ENCODE measurements at places on chromosomes 6 and 20.

GRCh38 chr20:732727-733126 lies 35.6 kb downstream of the SLC52A3 start:
- DNase-seq: no peak

DNA sequence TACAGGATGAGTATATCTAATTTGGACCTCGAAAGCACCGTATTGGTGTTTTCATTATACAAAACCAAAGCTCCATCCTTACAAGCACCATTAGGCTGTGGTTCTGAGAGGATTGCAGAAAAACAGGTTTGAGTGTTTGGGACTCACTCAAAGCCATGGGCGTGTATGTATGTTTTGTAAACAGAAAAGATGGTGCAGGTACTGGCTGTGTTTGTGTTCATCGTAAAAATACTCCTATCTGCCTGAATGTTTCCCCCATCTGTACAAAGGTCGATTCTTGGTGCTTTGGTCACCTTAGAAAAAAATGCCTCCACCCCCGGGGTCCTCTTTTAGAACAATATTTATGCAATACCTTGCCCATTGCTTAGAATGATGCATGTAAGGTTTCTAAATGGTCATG lies 286.6 kb downstream of the TSHZ2 start:
- no peak for DNase-seq

GRCh38 chr20:48189181-48189580 lies 403.9 kb upstream of the SULF2 start:
- DNase-seq: no peak

DNA sequence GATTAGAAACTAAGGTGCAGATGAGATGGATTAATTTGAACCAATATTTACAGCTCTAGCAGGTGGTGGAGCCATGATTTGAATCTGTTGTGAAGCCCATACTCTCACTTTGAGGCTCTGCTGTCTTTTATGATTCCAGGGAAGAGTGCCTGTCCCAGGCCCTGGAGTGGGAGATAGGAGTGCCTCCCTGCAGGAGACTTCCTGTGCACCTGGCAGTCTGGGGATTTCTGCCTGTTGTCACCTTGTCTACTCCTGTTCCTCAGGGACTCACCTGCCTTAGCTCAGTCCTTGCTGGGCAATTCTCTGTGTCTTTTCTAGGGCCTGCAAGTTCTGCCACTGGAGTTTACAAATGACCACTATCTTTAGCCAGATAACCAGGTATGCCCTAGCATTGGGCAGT lies 46.3 kb downstream of the SCAND1 start:
- no peak for DNase-seq

- DNase-seq: no peak
Observed at GRCh38 chr6:97009781-97010492, 85.4 kb downstream of the KLHL32 start.

DNA sequence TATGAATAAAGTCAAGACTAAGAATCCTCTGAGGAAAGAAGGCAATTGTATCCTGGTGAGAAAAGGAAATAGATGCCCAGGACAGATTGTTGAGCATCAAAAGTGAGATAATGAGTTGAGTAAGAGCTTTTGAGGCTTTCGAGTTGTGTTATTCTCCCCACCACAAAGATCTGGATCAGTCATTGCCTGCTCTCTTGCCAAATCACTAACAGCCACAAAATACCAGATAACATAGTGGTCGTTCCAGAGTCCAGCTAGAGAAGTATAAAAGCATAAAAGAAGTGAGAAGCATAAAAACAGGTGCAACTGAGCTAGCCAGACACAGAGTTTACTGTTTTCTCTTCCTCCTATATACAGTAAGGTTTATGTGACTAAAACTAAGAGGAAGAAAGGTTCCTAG lies 4.9 kb downstream of the SPINT4 start:
- no peak for DNase-seq

GRCh38 chr20:17287503-17287902 lies 60.7 kb downstream of the PCSK2 start:
- DNase-seq: no peak

GRCh38 chr6:7649037-7649810 lies 59.2 kb downstream of the SNRNP48 start:
- no peak for DNase-seq

DNA sequence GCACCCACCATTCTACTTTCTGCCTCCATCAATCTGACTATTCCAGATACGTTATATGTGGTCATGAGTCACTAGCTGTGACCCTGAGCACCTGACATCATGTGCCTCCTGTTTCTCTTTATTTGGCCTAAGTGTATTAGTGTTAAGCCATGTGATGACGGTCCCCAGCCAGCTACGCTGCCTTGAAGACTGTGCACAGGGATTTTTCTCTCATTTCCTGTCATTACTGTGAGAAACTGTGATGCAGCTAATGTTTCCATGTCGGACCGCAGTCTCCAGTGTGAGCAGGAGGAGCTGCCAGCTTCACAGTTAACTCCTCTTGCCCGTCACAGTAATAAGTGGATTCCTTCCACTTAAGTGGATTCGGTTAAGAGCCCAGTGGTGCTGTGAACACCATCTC lies 9.9 kb upstream of the SPATS1 start:
- no peak for DNase-seq

DNA sequence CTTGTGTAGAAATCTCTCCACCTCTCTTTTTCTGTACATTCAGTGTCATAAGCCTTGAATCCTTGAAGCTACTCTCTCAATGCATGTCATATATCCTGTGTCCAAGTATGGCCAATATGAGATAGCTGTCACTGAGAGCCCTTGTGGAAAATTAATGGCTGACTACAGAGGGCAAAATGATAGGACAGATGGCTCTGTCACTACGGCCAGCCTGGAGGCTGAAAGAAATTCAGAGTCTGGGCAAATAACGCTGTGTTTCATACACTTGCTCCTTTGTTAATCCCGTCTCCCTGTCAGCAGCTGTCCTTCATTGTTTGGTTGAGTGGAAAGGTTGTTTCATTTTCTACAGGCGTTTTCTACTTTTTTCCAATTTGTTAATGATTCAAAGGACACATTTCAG lies 70.4 kb upstream of the VGLL2 start:
- no peak for DNase-seq

DNA sequence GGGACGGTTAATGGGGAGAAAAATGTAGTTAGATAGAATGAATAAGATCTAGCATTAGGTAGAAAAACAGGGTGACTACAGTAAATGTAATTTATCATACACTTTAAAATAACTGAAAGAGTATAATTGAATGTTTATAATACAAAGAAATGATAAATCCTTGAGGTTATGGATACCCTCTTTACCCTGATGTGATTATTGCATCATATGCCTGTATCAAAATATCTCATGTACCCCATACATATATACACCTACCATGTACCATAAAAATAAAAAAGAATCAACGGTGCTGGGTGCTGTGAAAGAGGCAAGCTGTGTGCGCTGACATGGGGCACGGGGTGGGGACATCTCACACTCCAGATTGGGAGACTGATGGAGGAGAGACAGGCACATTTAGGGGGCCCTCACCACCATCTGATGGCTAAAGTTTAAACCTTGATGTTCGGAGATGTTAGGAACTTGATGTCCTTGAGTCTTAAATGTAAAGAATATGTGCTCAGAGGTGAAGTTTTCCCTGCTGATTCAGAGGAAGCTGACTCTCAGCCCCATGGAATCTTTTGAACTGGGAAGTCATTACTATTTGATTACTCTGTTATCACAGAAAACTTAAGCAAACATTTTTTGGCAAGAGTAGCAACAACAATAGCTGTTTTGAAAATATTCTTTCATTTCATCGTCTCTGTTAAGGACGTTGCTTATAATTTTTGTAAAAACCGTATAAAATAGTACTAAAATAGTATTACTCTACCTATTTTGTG lies 26.4 kb upstream of the RFPL4B start:
- DNase-seq: no peak

- no peak for DNase-seq
Observed at GRCh38 chr6:124073021-124073420, 269.4 kb downstream of the NKAIN2 start.

DNA sequence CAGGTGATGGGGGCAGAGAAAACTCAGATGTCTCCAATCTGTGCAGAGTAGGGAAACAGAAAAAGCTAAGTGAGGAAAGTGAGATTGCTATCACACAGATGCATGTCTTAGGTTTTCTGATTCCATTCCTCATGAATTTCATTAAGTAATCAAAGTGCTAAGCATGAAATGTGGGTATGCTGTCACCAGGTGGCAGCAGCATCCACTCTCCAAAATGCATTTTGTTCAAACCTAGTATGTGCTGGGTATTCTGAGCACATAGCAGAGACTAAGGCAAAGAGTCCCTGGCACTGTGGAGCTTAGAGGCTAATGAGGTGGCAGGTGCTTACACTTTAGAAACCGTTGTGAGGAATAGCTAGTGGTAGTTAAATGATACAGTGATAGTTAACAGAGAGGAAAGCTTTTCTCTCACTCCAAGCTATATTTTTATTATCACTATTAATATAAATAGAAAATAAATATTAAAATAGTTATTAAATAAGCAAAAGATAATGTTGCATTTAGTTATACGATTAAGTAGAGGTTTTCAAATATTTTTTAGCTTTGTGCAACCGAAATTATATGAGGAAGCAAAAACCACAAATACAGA lies 179.5 kb downstream of the CDH26 start:
- no peak for DNase-seq

- DNase-seq: no peak
Observed at GRCh38 chr6:169208011-169208410, 45.6 kb downstream of the THBS2 start.

- no peak for DNase-seq
Observed at GRCh38 chr6:25125736-25126135, 153.4 kb upstream of the CARMIL1 start.

- DNase-seq: no peak
Observed at GRCh38 chr6:119148098-119148824, 69.8 kb upstream of the FAM184A start.

DNA sequence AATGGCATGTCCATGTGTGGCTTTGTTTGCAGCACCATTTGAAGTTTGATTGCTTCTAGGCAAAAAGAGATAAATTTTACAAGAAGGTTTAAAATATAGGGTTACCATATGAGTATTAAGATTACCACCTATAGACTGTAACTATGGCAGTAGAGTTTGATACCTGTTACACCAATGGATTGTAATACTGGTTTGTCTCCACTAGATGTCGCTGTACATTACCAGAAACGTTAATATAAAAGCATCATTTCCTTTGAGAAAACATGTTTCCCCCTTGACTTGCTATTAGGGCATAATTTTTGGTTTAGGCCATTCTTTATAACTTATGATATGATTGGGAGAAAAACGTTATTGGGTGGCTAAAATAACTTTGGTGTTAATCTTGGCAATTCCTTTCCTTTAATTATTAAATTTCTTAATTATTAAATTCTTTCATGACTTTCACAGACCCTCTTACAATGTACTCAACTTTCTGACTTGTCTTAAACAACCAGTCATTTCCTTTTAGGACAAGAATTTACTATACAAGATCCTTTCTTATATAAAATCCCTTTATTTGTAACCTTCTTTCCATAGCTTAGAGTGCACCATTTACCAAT lies 42.8 kb downstream of the HLA-DPB1 start:
- DNase-seq: no peak

DNA sequence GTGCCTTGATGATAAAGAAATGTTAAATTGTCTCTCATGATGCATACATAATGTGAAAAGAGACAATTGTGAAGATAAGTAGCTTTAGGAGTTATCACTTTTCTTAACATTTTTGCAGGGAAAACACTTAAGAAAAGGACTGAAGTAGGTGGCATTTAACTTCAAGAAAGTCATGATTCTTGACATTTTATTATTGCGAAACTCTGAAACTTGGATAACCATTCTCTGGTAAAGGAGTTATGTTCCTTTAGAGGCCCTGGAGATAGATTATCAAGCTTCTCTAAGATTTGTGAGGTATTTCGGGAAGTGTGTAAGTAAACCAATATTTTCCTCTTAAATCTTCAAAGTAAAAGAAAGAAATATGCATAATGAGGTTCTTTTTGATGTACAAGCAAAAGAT lies 38.5 kb downstream of the HTR1B start:
- no peak for DNase-seq

GRCh38 chr6:37173493-37174195 lies 3.7 kb downstream of the PIM1 start:
- DNase-seq: no peak

DNA sequence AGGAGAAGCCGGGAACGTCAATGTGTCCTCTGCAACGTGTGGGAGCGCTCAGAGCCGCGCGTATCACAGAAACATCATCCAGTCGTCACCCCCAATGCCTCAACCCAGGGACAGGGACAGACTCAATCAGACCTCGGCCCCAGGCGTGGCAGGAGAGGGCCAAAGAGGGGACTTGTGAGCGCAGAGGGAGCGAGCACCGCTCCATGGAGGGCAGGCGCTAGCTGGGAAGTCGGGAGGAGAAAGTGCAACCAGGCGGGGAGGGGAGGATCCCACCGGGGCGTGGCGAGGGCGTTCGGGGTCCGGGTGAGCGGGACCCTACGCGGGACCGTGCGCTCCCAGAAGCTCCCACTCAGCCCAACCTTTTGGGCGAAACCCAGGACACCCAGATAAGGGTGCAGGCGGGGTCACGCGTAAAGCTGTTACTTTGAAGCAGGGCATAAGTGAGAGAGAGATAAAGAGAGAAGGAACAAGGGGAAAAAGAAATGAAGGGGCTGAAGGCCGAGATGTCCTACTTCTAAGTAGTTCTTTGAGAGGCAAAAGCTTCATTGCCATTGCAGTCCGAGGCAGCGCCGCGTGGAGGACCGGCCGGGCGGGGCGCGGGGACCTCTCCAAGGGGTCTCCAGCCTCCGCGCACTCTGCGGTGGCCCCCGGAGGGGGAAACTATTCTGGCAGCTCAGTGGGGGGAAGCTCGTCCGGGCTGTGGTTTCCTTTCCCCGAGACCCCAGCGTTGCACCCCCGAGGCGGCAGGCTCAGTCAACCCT lies 862 bp upstream of the SOBP start:
- DNase-seq: no peak

DNA sequence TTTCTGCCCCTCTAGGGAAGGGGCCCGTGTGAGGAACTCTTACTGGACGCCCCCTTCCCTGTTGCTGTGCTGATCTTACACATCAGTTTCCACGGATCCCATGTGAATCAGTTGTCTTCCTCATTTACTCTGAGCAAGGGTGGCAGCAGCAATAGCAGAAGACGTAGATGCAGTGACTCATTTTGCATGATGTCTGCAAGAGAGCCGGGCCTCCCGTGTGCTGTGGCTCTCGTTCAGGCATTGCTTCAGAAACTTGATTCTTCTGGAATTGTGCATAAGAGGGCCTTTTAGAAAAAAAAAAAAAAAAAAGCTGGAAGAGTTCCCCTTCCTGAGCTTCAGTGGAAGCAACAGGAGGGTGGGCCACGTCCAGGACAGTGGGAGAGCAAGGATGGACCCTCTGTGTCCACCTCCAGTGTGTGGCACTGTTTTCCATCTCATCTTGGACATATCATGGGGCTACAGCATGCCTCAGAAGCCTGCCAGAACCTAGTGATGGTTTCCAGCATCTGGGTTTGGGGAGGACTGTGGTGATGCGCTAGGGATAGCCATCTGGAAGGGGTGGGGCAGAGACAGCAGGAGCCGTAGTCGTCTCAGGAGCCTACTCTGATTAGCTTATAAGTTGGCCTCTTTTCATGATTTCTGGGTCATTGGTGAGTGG lies 62.1 kb downstream of the FOXO3 start:
- peak; percentile 53 for DNase-seq

- DNase-seq: no peak
Observed at GRCh38 chr20:17720755-17721154, 21.0 kb downstream of the BANF2 start.

Measured in bone marrow (tissue), 2 donors.